ENCODE measurements at places on chromosomes 6 and 20.
A peak's percentile ranks its signal among the peaks of the same experiment; 100 is the strongest.

GRCh38 chr6:131819572-131820124 is 11.8 kb downstream of the ENPP1 start:
- no peak for DNase-seq

DNA sequence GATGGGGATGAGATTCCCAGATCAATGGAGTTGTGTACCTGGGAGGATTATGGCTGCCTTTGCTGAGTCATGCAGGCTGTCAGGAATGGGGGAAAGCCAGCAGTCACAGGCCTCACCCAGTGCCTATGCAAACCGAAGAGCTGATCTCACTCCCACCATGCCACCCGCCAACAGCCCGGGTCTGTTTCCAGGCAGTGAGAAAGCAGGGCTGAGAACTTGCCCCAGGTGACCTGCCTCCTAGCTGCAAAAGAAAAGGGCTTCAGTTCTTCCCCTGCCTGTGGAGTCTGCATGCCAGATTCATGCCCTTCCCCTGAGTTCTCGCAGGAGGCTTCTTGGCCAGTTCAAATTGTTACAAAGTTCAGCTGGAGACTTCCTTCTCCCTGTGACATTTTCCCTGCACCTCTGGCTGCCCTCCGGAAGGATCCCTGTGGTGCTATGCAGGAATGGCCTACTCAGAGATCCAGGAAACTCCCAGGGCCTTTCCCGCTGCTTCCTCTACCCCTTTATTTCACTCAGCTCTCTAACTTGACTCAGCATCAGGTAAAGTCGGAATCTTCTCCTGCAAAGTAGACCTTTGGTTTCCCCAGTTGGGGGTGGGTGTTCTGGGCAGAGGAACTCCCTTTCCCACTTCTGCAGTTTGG is 71.5 kb upstream of the B3GAT2 start:
- no peak for DNase-seq

- no peak for DNase-seq
Observed at GRCh38 chr6:142381845-142382378, 80.1 kb downstream of the ADGRG6 start.

GRCh38 chr6:116666869-116667268 is 1.7 kb downstream of the ZUP1 start:
- DNase-seq: no peak

GRCh38 chr6:47519279-47519678 is 41.7 kb downstream of the CD2AP start:
- DNase-seq: no peak

DNA sequence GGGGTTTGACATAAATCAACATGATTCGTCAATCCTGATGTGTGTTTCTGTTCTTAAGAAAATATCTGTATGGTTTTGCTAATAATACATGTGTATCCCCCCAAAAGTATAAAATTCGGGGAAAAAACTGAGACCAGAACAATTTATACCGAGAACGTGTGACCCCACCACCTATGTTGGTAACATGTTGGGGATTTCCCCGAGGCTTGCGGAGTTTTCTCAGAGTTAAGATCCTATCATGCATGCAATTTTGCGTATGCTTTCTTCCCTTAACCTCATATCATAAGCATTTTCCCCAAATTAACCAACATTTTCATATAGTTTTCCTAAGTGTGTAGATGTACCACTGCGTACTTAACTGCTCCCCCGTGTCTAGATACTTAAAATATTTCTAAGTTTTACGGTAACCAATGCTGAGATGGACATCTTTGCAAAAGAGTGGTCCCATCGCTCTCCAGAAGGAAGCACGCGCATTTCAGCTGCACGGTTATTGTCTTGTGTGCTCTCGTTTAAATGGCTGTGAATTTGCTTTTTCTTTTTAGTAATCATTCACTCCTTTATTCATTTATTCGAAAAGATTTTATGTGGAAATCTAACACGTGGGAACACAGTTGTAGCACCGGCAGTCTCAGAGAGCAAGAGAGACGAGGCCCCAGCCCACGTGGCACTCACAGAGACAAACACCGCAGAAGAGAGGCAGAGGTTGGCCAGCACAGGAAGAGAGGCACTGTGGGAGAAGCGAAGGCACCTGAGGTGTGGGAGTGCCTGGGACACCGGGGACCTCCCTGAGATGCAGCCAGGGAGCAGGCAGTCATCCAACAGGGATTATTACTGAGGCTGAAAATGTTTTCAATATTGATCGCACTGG is 13.2 kb upstream of the IRF4 start:
- no peak for DNase-seq

- no peak for DNase-seq
Observed at GRCh38 chr20:10642856-10643559, 30.8 kb downstream of the JAG1 start.

- no peak for DNase-seq
Observed at GRCh38 chr6:137214931-137215330, 4.3 kb downstream of the IFNGR1 start.

- no peak for DNase-seq
Observed at GRCh38 chr6:43634702-43635303, 837 bp upstream of the MAD2L1BP start.

DNA sequence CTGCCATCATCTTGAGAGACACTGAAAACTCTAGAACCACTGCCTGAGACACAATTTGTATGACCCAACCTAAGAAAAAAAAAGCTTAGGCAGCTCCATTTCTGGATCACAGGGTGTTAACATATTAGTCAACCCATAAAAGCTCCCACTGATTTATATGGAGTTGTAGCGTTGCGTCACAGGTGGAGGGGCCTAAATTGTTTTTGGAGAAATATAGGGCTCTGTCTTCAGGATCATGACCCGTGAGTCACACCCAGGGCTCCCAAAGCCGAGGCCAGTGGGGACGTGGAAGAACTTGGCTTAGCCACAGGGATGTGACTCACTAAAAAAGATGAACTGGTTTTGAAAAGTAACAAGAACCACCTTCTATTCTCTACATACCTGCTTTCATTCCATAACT is 116.5 kb upstream of the BMP2 start:
- DNase-seq: no peak

DNA sequence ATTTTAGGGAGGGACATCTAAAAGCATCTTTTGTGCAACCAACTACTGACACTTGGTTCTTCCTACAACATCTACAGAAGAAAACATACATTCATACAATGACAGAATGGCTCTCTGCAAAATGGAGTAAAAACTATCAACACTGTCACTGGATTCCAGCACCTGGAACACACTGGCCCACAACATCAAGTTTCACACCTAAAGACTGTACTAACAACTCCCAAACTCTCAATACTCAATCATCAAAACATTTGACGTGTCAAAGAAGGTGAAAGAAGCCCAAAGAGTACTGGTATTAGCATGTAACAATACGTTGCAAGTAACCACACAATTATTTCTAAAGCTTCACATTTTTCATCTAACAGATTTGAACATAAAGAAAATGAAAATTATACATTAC is 2.1 kb downstream of the CPNE1 start:
- no peak for DNase-seq

DNA sequence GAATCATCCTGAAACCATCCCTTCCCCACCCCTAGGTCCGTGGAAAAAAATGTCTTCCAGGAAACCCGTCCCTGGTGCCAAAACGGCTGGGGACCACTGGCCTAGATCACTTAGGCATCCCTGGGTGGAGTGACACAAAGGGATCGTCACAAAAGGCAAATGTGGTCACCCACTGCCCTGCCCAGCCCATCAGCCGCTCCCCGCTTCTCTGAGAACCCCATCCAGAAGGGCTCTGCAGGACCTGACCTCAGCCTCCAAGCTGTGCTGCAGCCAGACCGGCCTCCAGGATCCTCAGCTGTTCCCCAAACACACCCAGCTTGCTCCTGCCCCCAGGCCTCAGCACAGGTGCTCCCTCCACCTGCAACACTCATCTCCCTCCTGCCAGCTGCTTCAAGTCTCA is 61.6 kb downstream of the PREX1 start:
- no peak for DNase-seq

DNA sequence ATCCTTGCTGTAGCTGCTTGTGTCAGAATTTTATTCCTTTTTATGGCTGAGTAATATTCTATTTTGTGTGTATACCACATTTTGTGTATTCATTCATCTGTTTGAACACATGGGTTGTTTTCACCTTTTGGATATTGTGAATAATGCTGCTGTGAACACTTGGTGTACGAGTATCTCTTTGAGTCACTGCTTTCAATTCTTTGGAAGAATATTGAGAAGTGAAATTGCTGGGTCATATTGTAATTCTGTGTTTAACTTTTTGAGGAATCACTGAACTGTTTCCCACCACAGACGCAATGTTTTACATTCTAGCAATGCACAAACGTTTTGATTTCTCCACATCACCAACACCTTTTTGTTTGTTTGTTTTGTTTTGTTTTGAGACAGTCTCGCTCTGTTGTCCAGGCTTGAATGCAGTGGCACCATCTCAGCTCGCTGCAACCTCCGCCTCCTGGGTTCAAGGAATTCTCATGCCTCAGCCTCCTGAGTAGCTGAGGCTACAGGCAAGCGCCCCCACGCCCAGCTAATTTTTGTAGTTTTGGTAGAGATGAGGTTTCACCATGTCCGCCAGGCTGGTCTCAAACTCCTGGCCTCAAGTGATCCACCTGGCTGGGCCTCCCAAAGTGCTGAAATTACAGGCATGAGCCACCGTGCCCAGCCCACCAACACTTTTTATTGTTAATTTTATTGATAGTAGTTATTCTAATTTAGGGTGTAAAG is 21.7 kb downstream of the CPXM1 start:
- no peak for DNase-seq

- no peak for DNase-seq
Observed at GRCh38 chr6:122831511-122831910, 42.5 kb downstream of the SMPDL3A start.

DNA sequence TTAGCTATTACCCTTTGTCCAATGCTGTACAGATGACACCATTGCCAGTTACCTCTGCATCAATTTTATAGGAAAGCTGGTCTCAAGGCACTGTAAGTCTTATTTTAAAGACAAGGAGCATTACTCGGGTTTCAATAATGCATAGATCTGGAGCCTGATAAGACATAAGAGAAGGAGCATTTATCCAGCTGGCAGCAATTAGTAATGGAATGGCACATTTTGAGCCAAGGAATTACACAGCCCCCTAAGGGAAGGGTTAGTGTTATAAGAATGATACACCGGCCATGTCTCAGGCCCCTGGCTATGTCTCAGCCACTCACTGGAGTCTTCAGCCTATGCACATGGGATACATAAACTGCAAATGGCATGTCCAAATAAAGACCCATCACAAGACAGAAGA is 23.1 kb upstream of the TMEM242 start:
- no peak for DNase-seq

- DNase-seq: no peak
Observed at GRCh38 chr20:2761885-2762284, 38.5 kb downstream of the CPXM1 start.

- DNase-seq: no peak
Observed at GRCh38 chr20:61295682-61296628, 43.9 kb downstream of the CDH4 start.

GRCh38 chr6:579339-579738 is 77.6 kb downstream of the HUS1B start:
- no peak for DNase-seq

GRCh38 chr6:34070315-34071135 is 75.4 kb downstream of the GRM4 start:
- no peak for DNase-seq

- no peak for DNase-seq
Observed at GRCh38 chr6:35181933-35182612, 31.7 kb upstream of the SCUBE3 start.

GRCh38 chr6:155495011-155495768 is 39.6 kb upstream of the NOX3 start:
- DNase-seq: peak; percentile 51

- DNase-seq: no peak
Observed at GRCh38 chr6:110415086-110415916, at the start of gene DDO. DDO (minus strand) TSS chr6:110415575; CDS start chr6:110413462, 2,113 bp downstream.

DNA sequence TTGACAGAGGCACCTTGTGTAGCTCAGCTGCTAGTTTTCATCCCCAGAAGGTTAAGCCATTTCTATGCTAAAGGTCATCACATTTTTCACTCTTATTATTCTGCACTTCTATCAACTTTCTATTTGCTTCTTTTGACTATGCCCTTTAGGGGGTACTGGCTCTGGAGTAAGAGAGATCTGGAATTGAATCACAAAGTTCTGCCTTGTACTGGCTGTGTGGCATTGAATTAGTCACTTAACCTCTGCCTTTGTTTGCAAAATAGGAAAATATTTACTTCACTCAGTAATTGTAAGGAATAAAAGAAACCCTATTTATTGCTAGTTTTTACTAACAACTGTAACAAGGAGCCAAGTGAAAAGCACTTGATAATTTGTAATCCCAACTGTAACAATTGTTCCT is 56.8 kb upstream of the MTRF1L start:
- no peak for DNase-seq

DNA sequence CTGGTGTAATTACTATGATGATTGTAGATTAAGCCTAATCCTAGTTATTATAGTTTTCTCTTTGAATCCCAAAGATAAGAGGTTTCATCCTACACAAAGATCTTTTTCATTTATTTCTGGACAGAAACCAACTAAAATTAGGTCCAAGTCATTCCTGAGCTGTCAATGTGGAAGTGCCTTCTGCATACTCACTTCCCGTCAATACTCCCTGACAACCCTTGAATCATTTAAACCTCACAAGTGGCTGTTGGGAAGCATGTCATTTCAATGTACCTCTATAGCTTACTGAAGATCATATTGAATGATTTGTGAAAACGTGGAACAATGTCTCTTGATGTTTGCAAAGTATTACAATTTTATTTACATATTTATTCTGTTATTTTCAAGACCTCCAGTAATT is 274.1 kb downstream of the HACE1 start:
- DNase-seq: no peak

DNA sequence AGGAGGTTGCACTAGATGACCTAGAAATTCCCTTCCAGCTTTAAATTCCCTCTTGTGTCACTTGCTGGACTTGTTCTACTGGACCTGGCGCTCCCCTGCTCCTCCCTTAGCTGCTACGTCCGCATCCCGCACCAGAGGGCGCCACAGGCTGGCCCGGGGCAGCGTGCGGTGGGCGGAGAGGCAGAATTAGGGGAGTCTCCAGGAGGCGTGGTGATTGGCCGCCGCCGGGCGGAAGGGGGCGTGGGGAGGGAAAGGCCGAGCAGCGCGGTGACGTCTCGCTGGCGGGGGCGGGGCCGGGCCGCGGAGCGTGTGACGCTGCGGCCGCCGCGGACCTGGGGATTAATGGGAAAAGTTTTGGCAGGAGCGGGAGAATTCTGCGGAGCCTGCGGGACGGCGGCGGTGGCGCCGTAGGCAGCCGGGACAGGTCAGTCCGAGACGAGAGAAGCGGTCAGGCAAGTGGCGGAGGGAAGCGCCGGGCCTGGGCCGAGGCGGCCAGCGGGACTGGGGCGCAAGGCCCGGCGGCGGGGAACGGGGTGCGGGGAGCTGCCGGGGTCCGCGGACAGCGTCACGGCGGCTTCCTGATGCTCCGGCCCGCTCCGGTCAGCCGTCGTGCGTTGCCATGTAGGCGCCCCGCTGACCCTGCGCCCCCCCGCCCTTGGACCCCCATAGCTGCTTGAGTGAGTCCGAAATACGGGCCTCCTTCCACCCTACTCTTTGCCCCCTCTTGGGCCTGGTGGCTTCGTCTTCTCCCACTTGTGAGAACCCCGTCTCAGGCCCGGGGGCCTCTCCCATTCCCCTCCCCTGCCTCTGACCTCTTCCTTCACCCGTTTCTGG is at the start of gene PPARD:
Gene PPARD, plus strand, starts transcription at position 301 of the 834 bp plus-strand sequence. CDS start 68,530 bp downstream, outside the sequence.
- DNase-seq: peak; percentile 84
